ENCODE measurements at places on chromosomes 1 and 21. TPM values are rescaled to one million over a fixed set of nuclear protein-coding genes. Genes with fewer than 3 reads are reported as not detected.

The SUCO gene
- total RNA-seq, result 30.8 TPM

The NHLH1 gene
- total RNA-seq, result 0.43 TPM

The PDC gene
- not detected for total RNA-seq

DNA sequence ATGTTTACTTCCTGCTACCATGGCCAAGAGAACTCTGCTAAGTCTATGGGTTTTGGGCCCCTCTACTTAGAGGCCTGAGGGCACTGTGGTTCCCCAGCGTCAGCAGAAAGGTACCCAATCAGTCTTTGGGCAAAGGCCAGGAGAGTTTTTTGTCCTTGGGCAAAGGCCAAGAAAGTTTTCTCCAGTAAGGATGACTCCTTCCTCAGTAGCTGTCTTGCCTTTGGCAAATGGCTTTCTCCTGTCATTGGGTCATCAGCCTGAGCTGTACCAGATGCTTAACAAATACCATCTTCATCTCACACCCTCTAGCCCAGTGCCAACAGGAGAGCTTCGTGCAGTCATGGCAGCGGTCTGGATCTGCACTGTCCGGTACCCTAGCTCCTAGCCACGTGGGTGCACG, 199.3 kb upstream of the TMEM51 start:
- no peak for DNase-seq

DNA sequence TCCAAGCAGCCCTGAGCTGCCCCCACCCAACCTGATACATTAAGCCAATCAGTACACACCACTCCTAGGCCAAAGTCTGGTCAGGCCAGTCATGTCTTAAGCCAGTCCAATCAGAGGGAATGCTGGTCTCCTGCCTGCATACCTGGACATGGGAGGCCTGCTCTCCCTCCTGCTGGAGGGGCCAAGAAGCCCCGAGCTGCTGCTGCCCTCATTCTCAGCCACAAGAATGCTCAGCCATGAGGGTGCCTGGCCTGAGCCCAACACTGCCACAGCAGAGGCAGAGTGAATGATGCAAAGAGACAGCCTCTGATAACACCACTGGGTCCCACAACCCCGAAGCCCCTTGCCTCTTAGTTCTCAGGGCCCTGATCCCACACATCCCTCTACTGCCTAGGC, 23.0 kb downstream of the CHD5 start:
- no peak for DNase-seq

- DNase-seq, result no peak
Observed at GRCh38 chr1:1770102-1770501, 8.2 kb downstream of the NADK start.

- DNase-seq, result peak; percentile 41
Observed at GRCh38 chr1:156104065-156104810, 10.3 kb upstream of the LMNA start.

Data from activated CD4-positive, alpha-beta memory T cell treated with anti-CD3 and anti-CD28 coated beads, Interleukin-2, amount 10 ng/mL, durations not matched to agents 7 days and 5 days (primary cell).